ENCODE measurements at places on chromosomes 7 and 10.

GRCh38 chr10:29734962-29735627 lies 100.3 kb upstream of the SVIL start:
- peak; percentile 81 for DNase-seq

GRCh38 chr10:119853574-119853973 lies 19.1 kb downstream of the MCMBP start:
- peak; percentile 44 for DNase-seq

GRCh38 chr7:130349911-130350782 lies 5.5 kb downstream of the CPA5 start:
- DNase-seq = no peak

DNA sequence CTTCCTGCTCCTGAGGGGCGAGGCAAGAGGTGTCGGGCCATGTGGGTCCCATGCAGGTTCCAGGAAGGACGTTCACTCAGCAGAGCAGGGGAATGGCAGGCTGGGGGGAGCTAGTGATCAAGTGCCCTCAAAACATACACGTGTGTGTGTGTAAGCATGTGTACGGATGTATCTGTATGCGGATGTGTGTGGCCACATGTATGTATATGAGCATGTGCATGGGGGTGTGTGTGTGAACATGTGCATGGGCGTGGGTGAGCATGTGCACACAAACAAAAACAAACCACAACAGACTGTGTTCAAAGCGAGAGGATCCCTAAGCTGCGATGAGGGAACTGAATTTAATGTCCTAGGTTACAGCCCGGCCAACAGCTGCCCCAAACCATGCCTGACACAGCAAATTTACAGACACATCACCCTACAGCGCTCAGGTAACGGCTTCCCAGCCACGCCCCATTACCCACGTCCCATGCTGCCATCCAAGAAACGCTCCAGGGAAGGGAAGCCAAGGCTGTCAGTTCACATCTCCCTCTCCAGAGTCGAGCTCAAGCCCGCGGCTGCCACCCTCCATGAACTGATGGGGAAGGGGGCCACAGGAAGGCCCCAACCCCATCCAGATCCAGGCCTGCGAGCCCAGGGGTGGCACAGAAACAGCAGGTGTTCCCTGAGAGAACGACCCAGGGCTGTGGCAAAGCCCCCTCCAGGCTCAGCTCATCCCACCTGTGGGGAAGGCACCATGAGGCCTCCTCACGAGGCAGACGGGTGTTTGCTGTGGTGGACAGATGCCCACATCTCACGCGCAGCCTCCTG lies 56.6 kb downstream of the PTPRN2 start:
- no peak for DNase-seq

DNA sequence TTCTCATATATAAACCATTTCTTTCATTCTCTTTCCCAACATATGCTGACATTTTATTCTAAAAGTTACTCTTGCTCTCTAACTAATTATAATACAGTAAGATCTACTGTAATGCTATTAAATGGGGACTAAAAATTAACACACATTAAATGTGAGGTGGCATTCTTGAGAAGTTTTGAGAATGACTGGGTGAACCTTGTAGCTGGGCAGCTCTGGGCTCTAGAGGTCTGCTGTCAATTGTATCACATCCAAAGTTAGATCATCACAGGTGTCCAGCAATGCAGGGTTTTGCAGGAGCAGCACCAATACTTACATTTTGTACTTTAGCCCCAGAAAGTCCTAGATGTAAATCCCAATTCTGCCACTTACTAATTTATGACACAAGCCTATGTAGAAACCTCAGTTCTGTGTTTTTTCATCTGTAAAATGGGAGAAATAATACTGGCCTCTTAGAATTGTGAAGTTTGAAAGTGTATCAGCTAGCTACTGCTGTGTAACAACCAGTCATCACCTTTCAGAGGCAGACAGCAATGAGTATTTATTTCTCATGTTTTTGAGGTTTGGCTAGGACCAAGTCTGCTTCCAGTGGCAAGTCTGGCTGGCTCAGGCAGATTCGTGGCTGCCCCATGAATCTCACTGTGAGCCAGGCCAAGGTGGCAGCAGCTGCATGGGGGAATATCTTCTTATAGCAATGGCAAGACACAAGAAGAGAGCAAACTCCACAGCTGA lies 79.6 kb upstream of the EMX2 start:
- DNase-seq = no peak

- DNase-seq = peak; percentile 84
Measured at GRCh38 chr10:110076559-110077318, 69.0 kb downstream of the ADD3 start.

- DNase-seq = peak; percentile 75
Measured at GRCh38 chr10:13347043-13347499, 1.0 kb downstream of the SEPHS1 start.

DNA sequence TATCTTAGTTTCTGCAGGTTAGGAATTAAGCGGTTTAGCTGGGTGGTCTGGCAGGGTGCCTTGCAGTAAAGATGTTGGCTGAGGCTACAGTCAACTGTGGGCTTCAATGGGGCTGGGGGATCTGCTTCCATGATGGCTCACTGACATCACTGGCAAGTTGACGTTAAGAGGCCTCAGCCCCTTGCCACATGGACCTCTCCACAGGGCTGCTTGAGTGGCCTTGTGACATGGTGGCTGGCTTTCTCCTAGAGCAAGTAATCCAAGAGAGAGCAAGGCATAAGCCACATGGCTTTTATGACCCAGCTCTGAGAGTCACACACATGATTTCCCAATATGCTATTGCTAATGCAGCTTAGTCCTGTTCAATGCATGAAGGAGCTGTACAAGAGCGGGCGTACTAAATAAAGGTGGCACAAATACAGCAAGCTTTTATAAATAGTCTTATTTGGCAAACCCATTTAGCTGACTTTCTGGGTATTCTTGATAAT lies 109.1 kb downstream of the SEPTIN7 start:
- DNase-seq = no peak

DNA sequence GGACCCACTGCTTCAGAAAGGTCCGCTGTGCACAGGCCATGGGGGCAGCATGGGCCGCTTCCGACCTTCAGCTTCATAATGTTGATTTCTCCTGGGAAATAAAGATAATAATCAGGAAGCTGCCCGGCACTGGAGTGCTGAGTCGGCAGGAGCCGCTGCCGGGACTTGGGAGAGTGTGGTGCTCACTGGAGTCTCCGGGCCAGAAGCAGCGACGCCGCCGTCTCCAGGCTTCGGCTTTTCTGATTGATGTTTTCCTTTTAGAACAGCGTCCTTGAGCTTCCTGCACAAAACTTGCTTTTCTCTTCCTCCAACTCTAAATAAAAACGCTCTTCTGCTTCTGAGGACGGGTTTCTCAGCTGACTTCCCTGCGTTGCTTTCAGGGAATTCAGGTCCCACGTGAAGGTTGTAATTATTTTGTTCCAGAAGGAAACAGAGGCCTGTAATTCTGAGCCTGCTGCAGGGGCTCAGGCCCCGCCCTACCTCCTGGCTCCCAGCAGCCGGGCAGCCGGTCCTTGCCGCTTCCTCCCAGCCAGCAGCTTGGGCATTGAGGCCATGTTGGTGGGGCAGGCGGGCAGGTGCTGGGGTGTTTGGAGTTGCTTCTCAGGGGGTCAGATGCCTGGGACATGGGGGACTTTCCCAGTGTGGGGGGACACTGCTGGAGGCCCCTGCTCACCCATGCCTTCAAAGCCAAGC lies 14.7 kb downstream of the PWWP2B start:
- peak; percentile 63 for DNase-seq

GRCh38 chr7:116786791-116787443 lies 75.5 kb upstream of the CAPZA2 start:
- peak; percentile 30 for DNase-seq

- peak; percentile 34 for DNase-seq
Measured at GRCh38 chr10:91088300-91089140, 131.9 kb upstream of the PCGF5 start.

GRCh38 chr10:8300925-8301324 lies 246.4 kb downstream of the GATA3 start:
- no peak for DNase-seq
